Stimulated activated CD4-positive, alpha-beta T cell treated with anti-CD3 and anti-CD28 coated beads, TNF-alpha, amount 100 ng/mL, for 1 hour (primary cell): ENCODE measurements at places on chromosomes 5 and 9.

DNA sequence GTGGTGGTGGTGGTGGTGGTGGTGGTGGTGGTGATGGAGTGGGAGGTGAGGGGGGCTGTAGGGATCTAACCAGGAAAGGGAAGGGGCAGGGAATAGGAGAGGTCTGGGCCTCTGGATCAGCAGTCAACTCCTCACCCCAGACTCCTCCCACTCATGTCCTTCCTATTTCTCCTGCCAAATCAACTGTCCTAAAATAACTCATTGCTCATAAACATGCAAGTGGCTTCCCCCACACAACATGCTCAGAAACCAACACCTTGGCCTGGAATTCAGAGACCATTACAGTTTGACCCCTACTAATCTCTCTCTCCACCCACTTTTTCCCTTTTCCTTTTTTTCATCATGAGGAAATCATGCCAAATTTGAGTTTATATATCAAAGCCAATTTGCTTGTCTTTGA, 8.4 kb upstream of the FSD1L start:
- no peak for DNase-seq

DNA sequence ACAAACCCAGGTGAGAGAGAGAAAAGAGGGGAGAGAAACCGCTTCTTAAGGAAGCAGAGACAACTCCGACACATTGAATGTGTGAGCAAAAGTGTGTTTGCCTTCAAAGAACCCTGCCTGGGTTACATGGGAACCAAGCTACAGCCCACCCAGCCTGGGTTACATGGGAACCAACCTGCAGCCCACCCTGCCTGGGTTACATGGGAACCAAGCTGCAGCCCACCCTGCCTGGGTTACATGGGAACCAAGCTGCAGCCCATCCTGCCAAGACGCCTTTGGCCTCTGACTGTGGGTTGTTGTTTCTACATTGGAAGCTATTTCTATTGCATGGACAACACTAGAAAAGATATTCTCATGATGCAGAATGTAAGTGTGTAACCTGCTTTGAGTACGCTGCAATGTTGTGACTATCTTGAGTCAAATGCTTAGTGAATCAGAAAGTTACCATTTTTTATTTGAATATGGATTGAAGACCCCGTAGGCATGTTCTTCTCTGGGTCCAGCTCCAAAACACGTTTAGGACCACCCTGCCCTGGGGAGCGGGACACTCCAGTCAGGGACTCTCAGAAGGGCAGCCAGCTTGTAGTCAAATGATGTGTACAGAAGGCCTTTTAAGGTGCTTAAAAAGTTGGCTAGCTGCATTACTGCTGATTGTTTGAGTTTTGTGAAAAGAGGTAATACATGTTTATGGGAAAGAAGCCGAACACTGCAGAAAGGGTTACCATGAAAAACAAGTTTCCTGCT, 39.1 kb upstream of the UNC5A start:
- DNase-seq = no peak

DNA sequence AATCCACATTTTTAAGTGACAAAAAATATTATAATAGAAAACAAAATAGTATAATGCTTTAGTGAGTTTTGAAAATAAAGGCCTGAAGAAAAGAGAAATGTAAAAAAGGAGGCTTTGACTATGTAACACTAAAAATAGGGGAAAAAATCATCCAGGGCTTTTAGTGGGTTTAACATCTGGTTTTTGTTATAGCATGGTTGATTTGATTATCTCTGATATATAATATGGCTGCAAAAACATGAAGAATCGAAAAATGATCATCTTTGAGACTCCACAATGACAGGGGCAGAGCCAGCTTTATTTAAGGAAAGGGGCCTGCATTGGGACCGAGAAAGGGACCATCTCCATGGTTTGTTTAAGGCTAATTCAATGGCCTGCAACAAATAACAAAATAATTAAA, 393.8 kb downstream of the PLK2 start:
- DNase-seq = no peak

DNA sequence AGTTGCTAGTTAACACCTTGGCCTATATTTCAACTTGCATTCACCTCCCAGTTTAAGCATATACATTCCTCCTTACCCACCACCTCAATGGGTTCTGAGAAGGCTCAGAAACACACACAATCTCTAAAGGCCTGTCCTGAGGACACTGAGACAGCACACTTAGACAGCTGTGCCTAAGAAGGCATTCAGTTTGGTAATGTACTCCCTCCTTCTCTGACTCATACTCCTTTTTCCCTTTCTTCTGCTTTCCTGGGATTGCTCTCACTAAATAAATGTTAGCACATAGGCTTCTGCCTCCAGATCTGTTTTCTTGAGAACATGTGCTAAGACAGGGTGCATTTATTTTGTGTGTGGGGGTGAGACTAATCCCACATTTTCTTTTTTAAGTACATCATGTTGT, 456.8 kb upstream of the CDH6 start:
- no peak for DNase-seq

- DNase-seq = no peak
Measured at GRCh38 chr9:114061830-114062474, 16.1 kb downstream of the AMBP start.
